NCI-H524 (cell line): ENCODE measurements at places on chromosomes 4 and X.

DNA sequence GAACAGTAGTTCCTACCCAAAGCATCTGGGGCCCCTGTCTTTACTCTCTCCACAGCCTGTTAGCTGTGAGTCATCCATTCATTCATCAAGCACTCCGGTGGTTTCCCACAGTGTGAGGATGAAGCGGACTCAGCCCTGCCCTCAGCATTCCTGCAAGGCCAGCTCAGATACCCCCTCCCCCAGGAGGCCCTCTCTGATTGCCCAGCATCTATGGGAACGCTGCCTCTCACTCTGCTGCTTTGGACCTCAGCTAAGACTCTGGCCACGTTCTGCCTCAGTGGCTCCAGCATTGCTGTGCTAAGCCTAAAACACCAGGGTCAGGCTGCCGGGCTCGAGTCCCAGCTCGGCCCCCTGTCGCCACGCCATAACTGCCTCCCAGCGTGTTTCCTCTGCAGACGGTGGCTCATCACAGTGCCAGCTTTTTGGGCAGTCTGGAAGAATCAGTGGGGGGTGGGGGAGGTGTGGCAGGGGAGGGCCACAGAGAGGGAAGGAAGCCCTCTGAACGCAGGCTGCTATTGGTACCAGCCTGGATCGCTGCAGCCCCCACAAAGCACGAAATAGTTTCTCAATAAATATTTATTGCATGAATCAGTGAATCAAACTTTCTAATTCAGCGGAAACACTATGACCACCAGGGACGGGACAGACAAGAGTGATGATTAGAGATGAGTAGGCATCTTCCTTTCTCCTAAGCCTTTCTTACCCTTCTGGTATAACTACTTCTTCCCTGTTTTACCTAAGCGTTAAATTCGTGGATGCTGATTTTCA, 74.4 kb downstream of the SORCS2 start:
- DNase-seq, result no peak

- DNase-seq, result no peak
Observed at GRCh38 chrX:110276778-110277177, 41.1 kb downstream of the AMMECR1 start.

DNA sequence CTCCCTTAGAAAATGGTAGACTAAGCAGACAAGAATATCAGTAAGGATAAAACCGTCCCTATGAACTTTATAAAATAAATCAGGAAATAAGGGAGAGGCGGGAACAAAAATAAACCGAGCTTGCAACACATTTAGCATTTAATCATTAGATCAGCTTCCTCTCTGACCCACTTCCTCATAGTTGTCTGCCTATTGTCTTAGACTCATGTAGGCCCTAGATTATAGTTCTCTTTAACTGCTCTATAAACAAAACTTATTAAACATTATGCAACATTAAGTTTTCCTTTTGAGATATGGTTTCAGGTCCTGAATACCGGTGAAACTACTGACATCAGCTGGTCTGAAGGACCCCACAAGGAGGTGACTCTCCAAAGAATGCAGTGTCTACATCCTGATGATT, 15.8 kb upstream of the SRD5A3 start:
- DNase-seq, result no peak

- no peak for DNase-seq
Observed at GRCh38 chr4:109728385-109728784, 1.5 kb downstream of the PLA2G12A start.

DNA sequence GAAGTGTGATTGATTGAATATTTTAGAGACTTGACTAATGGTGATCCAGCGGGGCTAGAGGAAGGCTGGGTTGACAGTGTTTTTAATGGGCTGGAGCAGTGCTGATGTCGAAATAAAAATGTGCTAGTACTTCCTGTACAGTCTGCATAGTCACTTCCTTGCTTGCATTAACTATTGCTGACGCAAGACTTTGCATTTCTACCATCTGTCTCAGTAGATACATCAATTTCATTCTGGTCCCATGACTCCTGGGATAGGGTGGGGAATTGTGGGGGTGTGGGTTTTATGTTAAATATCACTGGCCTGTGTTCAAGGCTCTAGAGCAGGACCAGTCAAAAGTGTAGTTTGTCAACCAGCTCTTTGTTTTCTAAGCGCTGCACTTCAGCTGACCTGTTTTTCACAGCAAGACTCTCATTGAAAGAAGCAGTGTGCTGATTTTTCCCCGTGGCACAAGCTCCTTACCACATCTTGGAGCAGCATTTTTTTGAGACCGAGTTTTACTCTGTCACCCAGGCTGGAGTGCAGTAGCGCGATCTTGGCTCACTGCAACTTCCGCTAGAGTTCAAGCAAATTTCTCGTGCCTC, 35.2 kb upstream of the PHEX start:
- no peak for DNase-seq

DNA sequence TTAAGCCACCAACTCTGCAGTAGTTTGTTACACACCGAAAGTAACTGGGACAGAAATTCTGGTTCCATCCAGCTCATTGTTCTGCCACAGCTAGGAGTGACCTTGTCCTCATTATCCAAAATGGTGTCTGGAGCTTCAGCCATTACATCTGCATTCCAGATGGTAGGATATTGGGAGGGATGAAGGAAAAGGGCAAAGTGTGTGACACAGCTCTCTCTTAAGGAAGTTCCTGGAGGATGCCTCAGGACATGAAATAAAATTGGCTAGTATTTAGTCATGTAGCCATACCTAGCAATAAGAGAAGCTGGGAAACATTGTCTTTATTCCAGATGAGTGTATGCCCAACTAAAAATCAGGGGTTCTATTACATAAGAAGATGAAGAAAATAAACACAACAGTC, 262.0 kb downstream of the BCOR start:
- DNase-seq, result no peak

DNA sequence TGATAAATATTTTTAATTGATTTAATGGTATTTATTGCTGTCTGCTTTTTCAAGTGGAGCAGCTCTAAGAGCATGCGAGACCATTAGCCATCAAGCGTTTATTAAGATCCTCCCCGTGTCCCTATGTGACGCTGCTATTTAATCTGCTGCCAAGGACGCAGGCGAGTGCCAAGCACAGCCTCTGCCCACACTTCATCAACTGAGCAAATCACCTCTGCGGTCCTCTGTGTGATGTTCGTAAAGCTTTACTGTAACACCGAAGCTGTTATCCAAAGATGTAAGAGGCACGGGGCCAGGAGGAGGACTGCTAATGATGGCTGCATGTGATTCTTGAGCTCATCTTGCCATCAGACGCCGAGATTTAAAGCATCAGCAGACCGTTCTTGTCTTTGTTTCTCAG, 79.5 kb downstream of the STOX2 start:
- no peak for DNase-seq

DNA sequence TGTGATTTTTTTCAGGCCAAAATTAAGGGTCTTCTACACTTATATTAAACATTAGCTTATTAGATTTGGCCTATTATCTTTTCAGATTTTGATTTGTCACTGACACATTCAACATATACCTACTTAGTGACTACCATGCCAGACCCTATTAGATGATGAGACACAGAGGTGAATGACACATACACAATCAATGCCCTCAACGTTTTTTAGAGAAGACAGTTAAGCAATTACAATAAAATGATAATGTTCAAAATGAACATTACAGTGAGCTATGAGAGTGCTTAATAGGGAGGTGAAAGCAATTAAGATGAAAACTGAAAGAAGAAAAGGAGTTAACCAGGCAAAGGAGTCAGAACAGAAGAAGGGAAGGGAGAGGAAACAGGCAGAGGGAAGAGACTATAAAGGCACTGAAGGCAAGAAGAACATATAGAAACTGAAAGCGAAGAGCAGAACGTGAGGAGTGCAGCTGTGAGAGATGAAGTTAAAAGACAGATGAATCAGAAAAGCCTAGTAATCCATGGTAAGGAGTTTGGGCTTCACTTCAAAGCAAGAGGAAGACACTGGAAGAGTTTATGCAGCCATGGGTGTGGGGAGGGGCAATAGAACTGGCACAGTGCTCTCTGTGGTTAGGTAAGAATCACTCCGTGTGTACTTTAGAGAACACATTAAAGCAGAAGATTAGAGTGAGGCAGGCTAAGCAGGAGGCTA, 119.0 kb downstream of the REELD1 start:
- DNase-seq, result no peak

DNA sequence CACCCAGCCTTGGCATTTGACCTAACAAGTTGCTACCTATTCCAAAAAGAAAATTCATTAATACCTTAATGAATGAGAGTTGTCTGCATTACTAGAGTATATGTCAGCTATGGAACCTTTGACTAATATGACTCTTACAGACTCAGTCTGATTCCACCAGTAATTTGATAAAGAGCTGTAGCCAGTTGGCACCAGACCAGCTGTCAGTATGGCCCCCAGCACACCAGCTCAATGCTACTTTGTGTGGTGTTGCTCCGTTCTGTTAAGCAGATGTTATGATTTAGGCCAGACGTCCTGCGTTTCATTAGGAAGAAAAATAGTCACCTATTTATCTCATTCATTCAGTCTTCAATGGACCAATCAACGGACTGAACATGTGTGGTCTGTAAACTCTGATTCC, 215.5 kb downstream of the TLL1 start:
- peak; percentile 35 for DNase-seq

- DNase-seq, result no peak
Observed at GRCh38 chr4:109947457-109947856, 34.8 kb downstream of the EGF start.
